ENCODE measurements at places on chromosomes 1 and 21.

- H3K27me3 ChIP-seq: no peaks in the 10 kb centered on the region
- H3K27ac ChIP-seq: no peak overlapping the region
- no peaks in the 10 kb centered on the region for H3K4me1 ChIP-seq
- H3K36me3 ChIP-seq: no peaks in the 10 kb centered on the region
- no peak overlapping the region for H3K4me3 ChIP-seq
Observed at GRCh38 chr1:86938450-86938849, 24.0 kb downstream of the HS2ST1 start.

- H3K27me3 ChIP-seq: no peaks in the 10 kb centered on the region
- no peaks in the 10 kb centered on the region for H3K4me1 ChIP-seq
- H3K27ac ChIP-seq: no peak overlapping the region
Observed at GRCh38 chr21:33908760-33909159, 6.8 kb downstream of the ATP5PO start.

GRCh38 chr1:167927046-167927754, 9.3 kb upstream of the DCAF6 start:
- H3K27me3 ChIP-seq: no peaks in the 10 kb centered on the region
- H3K4me3 ChIP-seq: no peak overlapping the region
- DNase-seq: no peak
- no peaks in the 10 kb centered on the region for H3K4me1 ChIP-seq
- H3K27ac ChIP-seq: no peak overlapping the region

DNA sequence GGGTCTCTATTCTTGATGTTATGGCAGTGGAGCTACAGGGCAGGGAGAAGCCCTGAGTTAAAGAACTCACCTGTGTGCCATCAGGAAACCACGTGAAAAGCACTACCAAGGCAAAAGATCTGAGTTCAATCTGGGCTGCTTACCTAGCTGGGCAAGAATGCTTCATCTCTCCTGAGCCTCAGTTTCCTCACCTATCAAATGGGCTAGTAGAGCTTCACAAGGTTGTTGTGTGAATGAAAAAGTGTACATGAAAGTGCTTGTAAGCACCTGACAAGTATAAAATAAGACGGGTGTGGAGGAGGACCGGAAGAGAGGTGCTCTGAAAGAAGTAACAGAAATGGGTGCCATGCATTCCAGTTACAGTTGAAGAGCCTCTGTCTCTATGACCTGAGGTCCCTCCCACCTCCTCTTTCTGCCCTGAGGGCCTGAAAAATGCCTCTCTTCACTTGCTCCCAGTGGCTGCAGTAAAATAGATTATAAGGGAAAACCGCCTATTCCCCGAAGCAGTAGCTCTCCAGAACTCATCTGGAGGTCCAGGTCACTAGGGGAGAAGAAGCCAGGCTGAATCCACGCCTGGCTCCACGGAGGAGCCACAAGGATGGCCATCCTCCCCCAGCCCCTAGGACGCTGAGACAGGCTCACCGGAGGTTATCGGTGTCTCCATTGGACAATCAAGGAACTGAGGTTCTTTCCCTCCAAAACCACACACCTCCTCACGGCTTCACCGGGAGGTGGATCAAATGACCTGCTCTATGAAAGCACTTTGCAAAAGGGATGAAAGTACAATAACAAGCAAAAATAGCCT, 1.4 kb downstream of the GPR161 start:
- peaks cover 21% of the 10 kb centered on the region for H3K4me1 ChIP-seq
- H3K36me3 ChIP-seq: no peaks in the 10 kb centered on the region
- H3K27me3 ChIP-seq: peaks cover 15% of the 10 kb centered on the region
- H3K27ac ChIP-seq: no peak overlapping the region
- no peak for DNase-seq

DNA sequence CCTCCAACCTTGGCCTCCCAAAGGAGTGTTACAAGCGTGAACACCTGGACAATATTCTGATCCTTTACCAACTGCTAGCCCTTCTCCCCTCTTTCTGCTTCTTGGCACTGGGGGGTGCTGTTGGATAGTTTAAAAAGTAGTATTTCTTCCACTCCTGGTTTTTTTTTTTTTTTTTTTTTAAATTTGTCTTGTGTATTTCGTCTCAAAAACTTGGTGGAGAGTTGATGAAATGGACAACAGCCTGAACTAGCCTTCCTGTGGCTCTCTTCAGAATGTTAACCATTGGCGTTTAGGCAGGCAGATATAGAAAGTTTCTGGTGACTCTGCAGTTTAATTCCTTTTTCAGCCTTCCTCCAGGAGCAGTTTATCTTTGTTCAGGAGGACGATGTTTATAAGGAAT, 69.7 kb upstream of the USP24 start:
- no peak overlapping the region for H3K27ac ChIP-seq
- no peaks in the 10 kb centered on the region for H3K36me3 ChIP-seq
- H3K4me3 ChIP-seq: no peak overlapping the region
- H3K4me1 ChIP-seq: no peaks in the 10 kb centered on the region
- no peak for DNase-seq

DNA sequence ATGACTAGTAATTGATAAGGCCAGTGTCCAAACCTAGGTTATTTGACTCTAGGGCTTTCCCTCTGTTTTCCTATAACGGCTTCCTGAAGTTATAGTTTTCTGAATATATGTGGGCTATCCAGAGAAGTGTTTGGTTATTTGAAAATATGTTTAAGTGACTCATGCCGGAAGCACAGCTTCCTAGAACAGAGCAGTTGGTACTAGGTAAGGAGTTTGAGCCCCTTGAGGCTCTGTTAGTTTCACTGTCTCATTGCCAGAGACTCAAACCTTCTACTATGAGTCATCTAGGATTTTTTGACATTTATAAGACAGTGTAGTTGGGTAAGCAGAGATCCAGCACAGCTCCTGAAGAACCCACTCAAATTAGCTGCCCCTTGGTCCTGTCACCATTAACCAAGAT, 27.1 kb upstream of the LEPR start:
- no peak overlapping the region for H3K4me3 ChIP-seq
- no peaks in the 10 kb centered on the region for H3K4me1 ChIP-seq
- H3K27me3 ChIP-seq: no peaks in the 10 kb centered on the region

DNA sequence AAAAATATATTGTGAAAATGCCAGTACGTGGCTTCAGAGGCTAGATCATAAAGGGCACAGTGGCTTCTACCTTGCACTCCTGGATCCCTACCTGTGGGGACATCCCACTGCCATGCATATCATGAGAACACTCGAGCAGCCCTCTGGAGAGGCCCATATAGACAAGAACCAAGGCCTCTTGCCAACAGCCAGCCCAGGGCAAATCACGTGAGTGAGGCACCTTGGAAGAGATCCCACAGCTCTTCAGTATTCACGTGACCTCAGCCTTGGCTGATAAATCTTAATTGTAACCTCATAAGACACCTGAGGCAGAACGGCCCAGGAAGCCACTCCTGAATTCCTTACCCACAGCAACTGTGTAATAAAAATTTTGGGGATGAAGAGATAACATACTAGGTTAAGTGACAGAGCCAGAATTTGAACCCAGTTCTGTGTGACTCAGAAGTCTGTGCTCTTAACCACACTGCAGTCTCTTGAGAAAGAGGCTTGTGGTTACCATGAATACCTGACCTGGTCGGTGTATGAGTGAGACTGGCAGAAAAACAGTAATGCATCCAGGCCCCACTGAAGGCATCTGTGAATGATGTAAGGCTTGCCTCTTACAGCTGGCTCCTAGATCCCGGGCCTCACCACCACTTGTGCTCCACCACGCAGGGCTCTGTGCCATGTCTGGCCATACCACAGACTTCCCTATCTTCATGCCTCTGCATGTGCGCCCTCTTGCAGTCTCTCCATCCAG, 6.9 kb upstream of the A3GALT2 start:
- no peaks in the 10 kb centered on the region for H3K27me3 ChIP-seq
- H3K4me1 ChIP-seq: no peaks in the 10 kb centered on the region
- peaks cover 49% of the 10 kb centered on the region for H3K36me3 ChIP-seq
- no peak overlapping the region for H3K4me3 ChIP-seq
- DNase-seq: no peak

- H3K27me3 ChIP-seq: peaks cover 7% of the 10 kb centered on the region
- H3K4me1 ChIP-seq: peaks cover 3% of the 10 kb centered on the region
- no peaks in the 10 kb centered on the region for H3K36me3 ChIP-seq
Observed at GRCh38 chr1:153985941-153986761, at the start of gene RAB13. Gene RAB13, minus strand, starts transcription at chr1:153986339. Its CDS starts 103 bp downstream, at chr1:153986236.

GRCh38 chr1:148354284-148354912, 128.7 kb downstream of the PPIAL4G start:
- no peak overlapping the region for H3K4me3 ChIP-seq
- H3K27ac ChIP-seq: no peak overlapping the region
- peaks cover 38% of the 10 kb centered on the region for H3K27me3 ChIP-seq
- no peaks in the 10 kb centered on the region for H3K36me3 ChIP-seq

DNA sequence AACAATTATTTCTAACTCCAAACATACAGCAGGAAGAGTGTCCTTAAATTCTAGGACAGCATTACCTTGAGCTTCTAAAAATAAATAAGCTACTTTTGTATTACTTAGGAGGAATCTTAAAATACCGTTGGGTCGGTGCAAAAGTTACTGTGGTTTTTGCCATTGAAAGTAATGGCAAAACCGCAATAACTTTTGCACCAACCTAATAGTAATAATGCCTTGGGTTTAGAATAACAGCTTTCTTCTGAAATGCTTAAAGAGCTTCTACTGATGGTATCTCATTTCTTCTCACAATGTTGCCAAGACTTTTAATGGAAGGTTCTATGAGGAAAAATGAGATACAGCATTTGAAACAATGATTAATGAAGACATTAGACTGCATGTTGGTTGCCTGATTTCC, 179.9 kb downstream of the SEC16B start:
- no peak overlapping the region for H3K4me3 ChIP-seq
- no peak for DNase-seq
- H3K27me3 ChIP-seq: no peaks in the 10 kb centered on the region
- no peaks in the 10 kb centered on the region for H3K36me3 ChIP-seq
- H3K4me1 ChIP-seq: no peaks in the 10 kb centered on the region

DNA sequence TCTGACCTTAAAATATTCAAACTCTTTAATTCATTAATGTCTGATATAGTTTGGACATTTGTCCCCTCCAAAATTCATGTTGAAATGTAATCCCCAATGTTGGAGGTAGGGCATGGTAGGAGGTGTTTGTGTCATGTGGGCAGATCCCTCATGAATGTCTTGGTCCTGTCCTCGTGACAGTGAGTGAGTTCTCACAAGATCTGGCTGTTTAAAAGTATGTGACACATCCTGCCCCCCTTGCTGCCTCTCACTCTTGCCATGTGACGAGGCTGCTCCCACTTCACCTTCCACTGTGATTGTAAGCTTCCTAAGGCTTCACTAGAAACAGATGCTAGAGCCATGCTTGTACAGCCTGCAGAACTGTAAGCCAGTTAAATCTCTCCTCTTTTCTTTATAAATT, 21.3 kb upstream of the FBXO28 start:
- H3K27me3 ChIP-seq: peaks cover 15% of the 10 kb centered on the region
- H3K4me1 ChIP-seq: no peaks in the 10 kb centered on the region
- H3K4me3 ChIP-seq: no peak overlapping the region
- DNase-seq: no peak
- H3K36me3 ChIP-seq: no peaks in the 10 kb centered on the region
- no peak overlapping the region for H3K27ac ChIP-seq

- no peaks in the 10 kb centered on the region for H3K27me3 ChIP-seq
- DNase-seq: no peak
- H3K4me3 ChIP-seq: no peak overlapping the region
- H3K27ac ChIP-seq: no peak overlapping the region
- no peaks in the 10 kb centered on the region for H3K4me1 ChIP-seq
- no peaks in the 10 kb centered on the region for H3K36me3 ChIP-seq
Observed at GRCh38 chr1:62476525-62477219, 39.8 kb downstream of the USP1 start.

GRCh38 chr21:15472108-15473040, 257.4 kb upstream of the USP25 start:
- H3K27me3 ChIP-seq: no peaks in the 10 kb centered on the region
- H3K27ac ChIP-seq: no peak overlapping the region
- H3K4me3 ChIP-seq: no peak overlapping the region
- no peaks in the 10 kb centered on the region for H3K4me1 ChIP-seq
- no peaks in the 10 kb centered on the region for H3K36me3 ChIP-seq

DNA sequence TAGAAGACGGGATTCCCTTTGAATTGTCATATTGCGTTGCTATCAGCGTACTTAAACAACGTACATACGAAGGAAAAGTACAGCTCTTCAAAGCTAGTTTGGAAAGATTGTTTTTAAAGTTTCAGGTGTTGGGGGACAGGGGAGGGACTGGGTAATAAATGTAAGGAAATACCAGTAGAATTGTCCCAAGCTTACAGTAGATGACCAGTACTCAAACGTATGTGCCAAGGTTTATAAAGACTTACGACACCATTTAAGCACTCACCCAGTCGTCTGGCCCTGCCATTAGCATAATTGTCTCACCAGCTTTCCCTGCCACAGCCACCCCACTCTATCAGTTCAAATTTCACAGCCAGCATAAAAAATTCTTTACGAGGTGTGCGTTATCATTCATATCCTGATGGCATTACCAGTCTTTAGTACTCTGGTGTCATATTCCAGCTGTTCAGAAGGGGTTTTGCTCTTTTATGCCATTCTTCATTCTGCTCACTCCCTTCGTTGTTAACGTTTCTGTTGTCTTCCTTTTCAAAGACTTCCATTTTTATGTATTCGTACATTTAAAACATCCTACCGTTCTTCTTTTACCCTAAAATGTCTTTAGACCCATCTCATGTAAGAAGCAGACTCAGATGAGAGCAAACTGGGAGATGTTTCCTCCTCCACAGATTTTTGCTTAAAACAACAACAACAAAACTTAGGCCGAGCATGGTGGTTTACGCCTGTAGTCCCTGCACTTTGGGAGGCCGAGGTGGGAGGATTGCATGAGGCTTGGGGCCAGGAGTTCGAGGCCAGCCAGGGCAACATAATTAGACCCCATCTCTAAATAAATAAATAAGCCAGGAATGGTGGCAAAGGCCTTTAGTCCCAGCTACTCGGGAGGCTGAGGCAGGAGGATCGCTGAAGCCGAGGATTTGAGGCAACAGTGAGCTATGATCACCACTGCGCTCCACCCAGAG, 1.0 kb upstream of the HP1BP3 start:
- peaks cover 22% of the 10 kb centered on the region for H3K4me1 ChIP-seq
- DNase-seq: no peak
- H3K36me3 ChIP-seq: no peaks in the 10 kb centered on the region
- H3K4me3 ChIP-seq: peak overlapping the region; percentile 89
- no peaks in the 10 kb centered on the region for H3K27me3 ChIP-seq

DNA sequence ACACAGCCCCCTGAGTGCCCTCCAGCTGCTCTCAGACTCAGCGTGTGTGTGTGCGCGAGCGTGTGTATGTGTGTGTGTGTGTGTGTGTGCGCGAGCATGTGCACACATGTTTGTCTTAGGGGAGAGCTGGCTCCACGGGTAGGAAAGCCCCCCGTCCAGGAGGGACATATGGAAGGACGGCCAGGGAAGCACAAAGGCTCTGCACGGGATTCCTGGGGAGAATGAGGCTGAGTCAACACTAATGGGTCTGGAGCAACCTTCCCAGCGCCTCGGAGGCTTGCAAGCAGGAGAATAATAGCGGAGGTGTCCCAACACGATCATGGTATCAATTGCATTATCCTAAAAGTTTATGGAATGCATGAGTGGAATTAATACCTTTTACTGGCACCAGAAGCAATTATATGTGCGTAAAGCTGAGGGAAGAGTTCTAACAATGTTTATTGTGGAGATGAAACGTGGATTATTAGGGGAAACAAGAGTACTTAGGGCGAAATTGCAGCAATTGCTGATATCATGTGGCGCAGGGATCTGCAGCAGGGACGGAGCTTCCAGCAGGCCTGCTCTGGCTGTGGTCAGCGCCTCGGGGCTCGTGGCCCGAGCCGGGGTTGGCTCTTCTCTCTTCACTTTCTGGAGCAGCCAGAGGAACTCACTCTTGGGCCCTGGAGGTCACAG, 40.3 kb upstream of the CCDC27 start:
- H3K36me3 ChIP-seq: no peaks in the 10 kb centered on the region
- H3K4me1 ChIP-seq: no peaks in the 10 kb centered on the region
- H3K4me3 ChIP-seq: no peak overlapping the region
- H3K27me3 ChIP-seq: peaks cover 78% of the 10 kb centered on the region
- DNase-seq: no peak

- H3K27me3 ChIP-seq: no peaks in the 10 kb centered on the region
- DNase-seq: no peak
- no peaks in the 10 kb centered on the region for H3K4me1 ChIP-seq
- H3K36me3 ChIP-seq: no peaks in the 10 kb centered on the region
Observed at GRCh38 chr1:3001471-3002348, 19.6 kb upstream of the ACTRT2 start.

All from T-cell (primary cell).